ENCODE measurements at places on chromosomes 11 and 22.
A peak's percentile ranks its signal among the peaks of the same experiment; 100 is the strongest.

GRCh38 chr11:104333977-104334376 is 170.0 kb upstream of the PDGFD start:
- peak; percentile 7 for DNase-seq
- H3K27me3 ChIP-seq = no peaks in the 10 kb centered on the region
- H3K4me1 ChIP-seq = no peaks in the 10 kb centered on the region
- H3K27ac ChIP-seq = no peak overlapping the region
- H3K4me3 ChIP-seq = no peak overlapping the region

DNA sequence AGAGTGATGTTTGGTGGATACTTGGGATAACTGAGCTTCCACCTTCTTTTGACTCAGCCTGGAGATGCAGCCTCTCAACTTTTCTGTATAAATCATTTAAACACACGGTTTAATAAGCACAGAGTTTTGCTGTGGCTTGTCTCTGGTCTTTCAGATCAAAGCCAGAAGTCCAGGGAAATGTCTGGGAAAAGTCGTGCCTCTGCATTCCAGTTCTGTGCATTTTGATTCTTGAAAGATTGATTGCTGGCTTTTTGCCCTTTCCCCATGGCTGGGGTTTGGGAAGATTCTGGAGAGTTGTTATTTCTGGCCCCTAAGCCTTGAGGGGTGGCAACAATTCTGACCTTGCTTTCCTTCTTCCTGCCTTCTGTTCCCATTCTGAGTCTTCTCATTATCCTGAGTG is 154.1 kb downstream of the COMMD9 start:
- DNase-seq = no peak
- H3K27me3 ChIP-seq = no peaks in the 10 kb centered on the region
- H3K36me3 ChIP-seq = no peaks in the 10 kb centered on the region
- no peaks in the 10 kb centered on the region for H3K4me1 ChIP-seq

DNA sequence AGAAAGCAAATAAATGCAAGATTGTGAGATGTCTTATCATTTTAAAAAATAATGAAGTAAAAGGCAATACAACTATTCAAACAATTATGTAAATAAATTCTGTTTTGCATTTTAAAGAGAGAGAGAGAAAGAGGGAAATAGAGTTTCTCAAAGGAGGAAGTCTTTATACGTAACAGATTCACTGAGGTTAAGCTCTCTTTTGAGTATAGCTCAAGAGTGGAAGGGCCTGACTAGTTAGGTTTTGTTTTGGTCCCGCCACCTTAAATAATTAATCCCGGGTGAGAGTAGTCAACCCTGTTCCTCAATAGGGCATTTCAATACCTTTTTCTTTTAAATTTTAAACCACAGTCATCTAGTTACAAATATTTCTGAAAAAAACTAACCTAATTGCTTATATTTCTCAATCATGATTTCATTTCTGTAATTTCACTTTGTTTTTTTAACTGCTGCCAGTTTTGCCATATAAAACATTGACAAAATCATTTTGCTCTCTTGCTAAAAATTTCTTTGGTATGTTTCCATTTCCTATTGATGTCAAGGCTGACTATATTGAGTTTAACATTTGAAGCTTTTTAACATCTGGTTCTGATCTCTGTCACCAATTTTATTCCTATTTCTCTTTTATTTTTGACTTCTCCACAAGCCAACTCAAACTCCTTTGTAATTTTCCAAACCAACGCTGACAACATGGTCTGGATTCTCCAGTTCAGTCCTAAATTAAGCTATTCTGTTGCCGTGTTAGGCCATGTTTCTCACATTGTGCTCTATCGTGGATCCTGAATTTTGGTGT is 10.3 kb downstream of the OR10D3 start:
- H3K36me3 ChIP-seq = no peaks in the 10 kb centered on the region
- DNase-seq = no peak
- no peak overlapping the region for H3K4me3 ChIP-seq
- no peak overlapping the region for H3K27ac ChIP-seq

GRCh38 chr11:40129266-40129665 is 1330.2 kb downstream of the LRRC4C start:
- no peak for DNase-seq
- no peak overlapping the region for H3K27ac ChIP-seq
- no peaks in the 10 kb centered on the region for H3K36me3 ChIP-seq
- no peaks in the 10 kb centered on the region for H3K27me3 ChIP-seq
- no peaks in the 10 kb centered on the region for H3K4me1 ChIP-seq
